ENCODE measurements at places on chromosomes 6 and 20.

GRCh38 chr6:47687432-47687831 lies 10.9 kb upstream of the ADGRF4 start:
- no peak for DNase-seq

DNA sequence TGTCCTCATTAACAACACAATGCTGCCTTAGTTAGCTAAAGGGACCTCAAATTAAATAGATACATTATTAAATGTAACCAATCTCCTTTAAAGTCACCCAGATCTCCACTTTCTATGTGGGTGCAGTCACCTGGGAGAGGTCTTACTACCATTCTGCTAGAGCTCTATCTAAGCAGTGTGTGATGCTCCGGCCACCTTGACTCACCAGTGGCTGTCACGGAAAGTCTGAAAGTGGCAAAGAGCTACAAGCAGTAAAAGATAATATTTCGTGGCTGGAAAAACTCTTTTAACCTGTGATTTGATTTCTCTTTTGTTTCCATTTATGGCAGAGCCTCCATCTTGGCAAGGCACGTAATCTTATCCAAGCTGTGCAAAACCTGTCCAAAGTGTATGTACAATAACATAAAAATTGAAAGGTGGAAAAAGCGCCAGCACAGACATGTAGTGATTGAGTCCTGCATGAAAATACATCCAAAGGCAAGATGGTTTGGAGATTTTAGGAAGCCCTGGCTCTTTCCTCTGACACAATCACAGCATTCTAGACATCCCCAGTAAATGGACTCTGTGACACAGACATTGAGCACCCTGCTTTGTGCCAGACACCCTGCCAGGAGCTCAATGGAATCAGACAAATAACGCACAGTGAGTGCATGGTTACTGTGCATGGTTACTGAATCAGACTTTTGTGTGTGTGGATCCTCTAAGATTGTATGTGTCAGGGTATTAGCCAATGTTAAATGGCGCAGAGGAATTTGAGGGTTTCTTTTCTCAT lies 116.6 kb downstream of the ADAT2 start:
- DNase-seq: no peak

GRCh38 chr20:57950764-57951485 lies 241.1 kb upstream of the PMEPA1 start:
- DNase-seq: no peak

DNA sequence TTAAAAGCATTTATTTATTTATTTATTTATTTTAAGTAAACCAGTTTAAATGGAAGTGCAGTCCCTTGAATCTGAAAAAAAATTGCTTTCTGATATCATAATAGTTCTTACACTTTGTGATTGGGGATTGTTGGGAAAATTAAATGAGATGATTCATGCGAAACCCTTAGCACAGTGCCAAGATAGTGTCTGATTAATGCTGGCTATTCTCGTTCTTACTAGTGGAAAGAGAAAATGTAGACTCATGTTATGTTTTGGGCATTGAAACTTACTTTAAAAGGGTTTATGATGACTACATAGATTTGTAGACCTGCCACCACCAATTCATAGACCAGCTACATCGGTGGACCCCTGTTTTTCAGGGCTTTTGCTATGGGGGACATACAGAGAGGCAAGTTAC lies 229.2 kb upstream of the ZFP64 start:
- DNase-seq: no peak

DNA sequence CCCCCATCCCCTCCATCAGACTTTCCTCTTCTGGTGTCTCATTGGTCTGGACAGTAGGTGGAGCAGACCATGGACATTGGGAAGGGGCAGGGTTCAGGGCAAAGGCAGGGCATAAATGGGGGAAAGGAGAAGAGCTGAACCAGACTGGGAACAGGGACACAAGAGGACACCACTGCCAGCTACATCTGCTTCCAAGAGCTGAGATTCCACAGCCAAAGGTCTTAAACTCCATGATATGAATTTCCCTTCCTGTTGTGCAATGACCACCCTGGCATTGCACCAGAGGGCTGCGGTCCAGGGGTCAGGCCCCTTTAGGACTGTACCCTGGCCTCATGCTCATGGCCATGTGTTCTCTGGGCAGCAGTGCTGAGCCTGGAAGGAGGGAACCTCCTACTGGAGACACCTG lies 137.9 kb downstream of the MAFB start:
- DNase-seq: no peak

- DNase-seq: no peak
Observed at GRCh38 chr6:20333721-20334269, 67.9 kb upstream of the E2F3 start.

DNA sequence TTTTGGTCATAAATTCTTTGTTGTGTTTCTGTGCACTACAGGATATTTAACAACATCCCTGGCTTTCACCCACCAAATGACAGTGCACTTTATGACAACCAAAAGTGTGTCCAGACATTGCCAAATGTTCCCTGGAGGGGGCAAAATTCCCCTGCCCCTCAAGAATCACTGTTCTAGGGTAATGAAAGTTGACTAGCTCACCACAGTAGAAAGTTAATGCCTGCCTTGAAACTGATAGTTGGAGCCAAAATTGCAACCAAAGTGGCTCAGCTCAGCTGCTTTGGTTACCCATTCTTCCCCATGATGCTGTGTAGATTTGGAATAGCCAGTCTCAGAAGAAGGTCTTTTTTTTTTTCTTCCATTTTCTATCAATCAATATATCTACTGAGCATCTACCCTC lies 150.6 kb downstream of the RALGAPA2 start:
- no peak for DNase-seq

DNA sequence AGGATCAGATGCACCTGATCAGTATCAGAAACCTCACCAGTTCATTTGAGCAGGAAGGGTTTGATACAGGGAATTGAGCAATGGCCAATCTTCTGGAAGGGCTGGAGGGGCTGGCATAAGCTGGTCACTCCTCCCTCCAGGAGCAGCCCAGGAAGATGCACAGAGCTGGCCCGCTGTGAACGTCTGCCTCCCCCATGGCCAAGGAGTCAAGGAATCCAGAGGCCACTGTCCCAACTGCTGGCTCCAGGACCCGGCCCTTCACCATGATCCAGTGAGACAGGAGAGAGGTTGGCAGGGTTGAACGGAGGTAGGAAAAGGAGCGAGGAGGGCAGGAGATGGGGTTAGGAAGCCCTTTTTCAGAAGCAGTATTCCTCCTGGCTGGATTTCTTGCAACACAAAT lies 113.9 kb upstream of the CST7 start:
- no peak for DNase-seq

DNA sequence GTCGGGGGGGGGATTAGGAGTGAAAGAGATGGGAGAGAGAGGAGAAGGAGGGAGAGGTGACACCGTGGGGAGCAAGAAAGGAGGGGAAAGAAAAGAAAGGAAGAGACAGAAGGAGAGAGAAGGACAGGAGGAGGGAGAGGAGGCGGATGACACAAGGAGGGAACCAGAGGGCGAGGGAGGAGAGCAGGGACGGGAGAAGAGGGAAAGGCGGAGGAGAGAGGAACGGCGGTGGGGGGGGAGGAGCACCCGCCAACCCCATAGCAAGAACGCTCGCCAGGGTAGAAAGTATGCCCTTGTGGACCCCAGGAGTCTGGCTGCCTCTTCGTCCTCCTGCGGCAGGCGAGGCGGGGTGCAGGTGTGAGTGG lies 4.5 kb upstream of the INSM1 start:
- DNase-seq: no peak

GRCh38 chr6:17454316-17455005 lies 61.1 kb downstream of the CAP2 start:
- DNase-seq: no peak

GRCh38 chr20:16712511-16712947 lies 17.3 kb upstream of the SNRPB2 start:
- no peak for DNase-seq

- DNase-seq: no peak
Observed at GRCh38 chr6:12048609-12049008, 36.5 kb downstream of the HIVEP1 start.

DNA sequence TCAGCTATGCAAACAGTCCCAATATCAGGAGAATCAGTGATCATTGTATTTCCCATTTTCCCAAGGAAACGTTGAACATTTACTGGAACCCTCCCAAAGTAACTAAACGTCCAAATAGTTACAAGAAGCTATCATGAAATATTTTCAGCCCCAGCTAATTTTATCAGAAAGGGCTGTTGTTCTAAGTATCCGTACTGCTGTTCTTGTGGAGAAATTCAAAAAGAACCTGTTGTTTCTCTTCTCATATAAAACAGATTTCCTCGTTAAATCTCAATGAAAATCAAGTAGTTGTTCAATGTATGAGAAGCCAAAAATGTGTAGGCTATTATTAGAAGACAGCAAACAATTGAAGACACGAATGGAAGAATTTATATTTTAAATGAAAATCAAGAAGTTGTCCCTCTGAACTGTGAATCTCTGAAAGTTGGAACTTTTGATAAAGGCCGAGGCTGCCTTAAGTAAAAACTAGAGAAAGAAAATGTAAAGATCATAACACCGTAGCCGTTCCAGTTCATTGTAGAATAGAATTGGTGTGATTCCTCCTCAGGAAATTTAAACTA lies 107.7 kb downstream of the HFE start:
- no peak for DNase-seq

DNA sequence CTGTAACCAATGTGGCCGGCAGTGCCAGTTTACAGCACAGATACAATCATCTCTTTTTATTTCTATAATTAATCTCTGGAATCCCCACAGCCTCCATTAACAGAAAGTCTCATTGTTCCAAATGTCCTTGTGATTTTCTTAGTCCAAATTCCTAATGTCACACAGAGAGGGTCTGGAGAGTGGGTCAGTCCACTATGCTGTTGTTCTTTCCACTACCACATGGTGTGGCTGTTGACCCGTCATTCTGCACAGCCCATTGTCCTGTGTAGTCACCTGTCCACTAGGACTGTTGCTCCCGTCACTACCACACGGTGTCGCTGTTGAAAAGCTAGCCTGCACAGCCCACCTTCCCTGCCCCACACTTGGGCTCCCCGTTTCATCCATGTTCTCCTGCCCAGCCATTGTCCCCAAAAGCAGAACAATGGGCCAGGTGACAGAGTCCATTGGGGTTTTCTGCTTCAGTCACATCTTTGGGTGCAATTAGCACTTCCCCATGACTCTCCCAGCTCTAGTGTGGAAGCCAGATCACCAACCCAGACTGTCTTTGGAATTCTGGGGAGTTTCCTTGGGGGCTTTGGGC lies 8.6 kb upstream of the LBP start:
- DNase-seq: no peak

Data from pulmonary artery endothelial cell (primary cell).